ENCODE measurements at places on chromosomes 1 and 21.

DNA sequence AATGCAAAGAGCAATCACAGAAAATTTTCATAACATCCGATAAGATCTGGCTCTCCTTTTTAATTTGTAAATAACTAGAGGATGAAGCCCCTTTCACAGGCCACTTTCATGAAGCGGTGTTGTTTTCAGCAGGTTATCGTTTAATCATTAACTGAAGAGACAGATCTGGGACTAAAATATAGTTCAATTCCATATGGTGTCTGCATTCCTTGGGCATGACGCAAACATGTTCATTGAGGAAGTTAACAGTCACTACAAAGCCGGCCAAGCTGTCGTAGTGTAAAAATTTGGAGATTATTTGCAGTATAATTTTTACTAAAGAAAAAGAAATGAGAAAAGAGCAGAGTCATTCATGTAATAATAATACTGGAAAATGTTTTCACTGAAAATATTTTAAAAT lies 565.2 kb upstream of the ADAMTS5 start:
- no peak for DNase-seq

DNA sequence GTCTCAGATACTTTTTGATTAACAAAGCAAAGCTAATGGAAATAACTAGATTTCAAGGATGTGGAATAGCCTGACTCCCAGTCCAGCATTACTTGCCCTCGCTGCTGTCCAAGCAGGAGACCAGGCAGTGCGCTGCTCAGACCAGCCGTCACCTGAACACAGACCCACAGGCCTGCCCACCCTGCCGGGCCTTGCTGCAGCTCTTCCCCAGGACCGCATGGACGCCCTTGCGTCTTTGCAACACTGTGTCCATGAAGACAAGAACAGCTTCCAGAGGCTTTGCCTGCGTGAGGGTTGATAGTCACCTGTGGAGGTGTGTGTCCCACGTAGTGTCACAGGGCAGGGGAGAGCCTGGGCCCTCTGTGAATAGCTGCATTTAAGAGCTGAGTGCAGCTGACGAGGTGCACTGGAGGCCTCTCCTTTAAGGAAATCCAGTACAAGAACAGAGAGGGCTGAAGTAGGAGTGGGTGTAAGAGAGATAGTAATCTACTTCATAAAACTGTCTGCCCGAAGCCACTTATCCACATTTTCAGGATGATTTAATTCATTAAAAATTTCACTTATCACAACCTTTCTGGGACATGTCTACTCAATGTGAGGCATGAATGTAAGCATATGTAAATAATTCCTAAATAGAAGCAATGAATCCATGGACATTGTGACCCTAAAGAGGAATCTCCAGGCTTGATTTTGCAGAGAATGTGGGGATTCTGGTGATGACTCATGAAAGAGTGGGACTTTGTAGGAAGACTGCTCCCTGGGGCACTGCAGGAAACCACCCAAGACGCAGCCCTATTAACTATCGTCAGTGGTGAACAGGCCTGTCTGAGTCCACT lies 176.2 kb upstream of the RAB4A start:
- no peak for DNase-seq

- no peak for DNase-seq
These were observed 9.9 kb upstream of the GPR161 start for GRCh38 chr1:168146626-168147025.

- no peak for DNase-seq
These were observed 11.7 kb upstream of the C2CD2 start for GRCh38 chr21:41965461-41966013.

GRCh38 chr1:117857418-117857817 lies 72.0 kb downstream of the GDAP2 start:
- DNase-seq: no peak

DNA sequence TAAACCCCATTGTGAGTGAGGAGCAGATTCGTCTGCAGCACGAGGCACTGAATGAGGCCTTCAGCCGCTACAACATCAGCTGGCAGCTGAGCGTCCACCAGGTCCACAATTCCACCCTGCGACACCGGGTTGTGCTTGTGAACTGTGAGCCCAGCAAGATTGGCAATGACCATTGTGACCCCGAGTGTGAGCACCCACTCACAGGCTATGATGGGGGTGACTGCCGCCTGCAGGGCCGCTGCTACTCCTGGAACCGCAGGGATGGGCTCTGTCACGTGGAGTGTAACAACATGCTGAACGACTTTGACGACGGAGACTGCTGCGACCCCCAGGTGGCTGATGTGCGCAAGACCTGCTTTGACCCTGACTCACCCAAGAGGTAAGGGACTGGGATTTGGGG lies 132.2 kb downstream of the PAPPA2 start:
- no peak for DNase-seq

GRCh38 chr1:67561704-67562113 lies 123.3 kb upstream of the GADD45A start:
- DNase-seq: peak; percentile 59

All from activated B cell treated with CpG ODN at 0.5 μM for 24 hours (primary cell).